ENCODE measurements at places on chromosomes 6 and 20. TPM values are rescaled to one million over a fixed set of nuclear protein-coding genes. Genes with fewer than 3 reads are reported as not detected.

DNA sequence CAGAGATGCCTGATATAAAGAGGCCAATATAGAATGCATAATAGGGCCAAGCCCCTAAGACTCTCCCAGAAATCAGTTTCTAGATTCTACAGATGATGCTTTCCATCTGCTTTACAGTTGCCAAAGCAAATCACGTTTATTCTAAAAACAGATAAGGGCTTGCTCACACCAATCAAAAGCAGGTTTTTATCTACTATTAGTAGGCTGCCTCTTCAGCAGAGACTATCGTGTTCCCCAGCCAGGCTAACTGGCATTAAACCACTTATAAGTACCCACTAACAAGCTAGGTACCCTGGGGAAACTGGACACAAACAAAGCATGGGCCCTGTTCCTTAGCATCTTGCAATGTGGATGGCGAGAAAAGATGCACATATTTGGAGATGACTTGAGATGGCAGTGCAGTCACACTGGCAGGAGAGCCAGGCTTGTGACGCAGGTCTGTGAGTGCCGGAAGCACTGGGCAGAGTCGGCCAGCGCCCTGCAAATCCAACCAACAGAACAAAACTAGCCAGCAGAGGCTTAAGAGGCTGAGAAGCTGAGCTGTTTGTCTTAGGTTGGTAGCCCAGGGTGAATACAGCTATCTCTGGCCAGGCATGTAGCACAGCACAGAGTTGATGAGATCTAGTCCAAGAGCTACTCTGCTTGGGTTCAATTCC, 73.4 kb downstream of the GFOD1 start:
- no peak for DNase-seq
- H3K36me3 ChIP-seq = no peaks in the 10 kb centered on the region
- H3K27me3 ChIP-seq = no peaks in the 10 kb centered on the region
- no peak overlapping the region for H3K27ac ChIP-seq

DNA sequence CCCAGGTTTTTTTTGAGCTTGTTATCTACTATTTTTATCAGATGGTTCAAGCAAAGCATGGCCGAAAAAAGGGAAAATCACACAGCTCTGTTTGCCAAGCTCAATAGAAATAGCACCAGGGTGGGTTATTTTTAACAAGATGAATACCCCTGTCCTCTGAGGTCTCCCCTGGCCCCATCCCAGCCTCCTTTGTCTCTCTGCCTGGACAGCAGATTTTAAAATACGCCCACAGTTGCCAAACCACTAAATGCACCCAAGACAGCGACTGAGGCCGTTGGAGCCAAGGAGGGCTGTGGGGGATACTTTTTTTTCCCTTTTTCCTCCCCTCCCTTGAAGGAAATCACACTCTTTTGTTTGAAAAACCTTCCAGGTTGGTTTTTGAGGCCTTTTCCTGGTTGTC, 106.6 kb downstream of the VEGFA start:
- H3K4me1 ChIP-seq = peaks cover 38% of the 10 kb centered on the region
- H3K27me3 ChIP-seq = no peaks in the 10 kb centered on the region
- H3K27ac ChIP-seq = no peak overlapping the region
- no peak overlapping the region for H3K4me3 ChIP-seq
- DNase-seq = no peak

- no peaks in the 10 kb centered on the region for H3K36me3 ChIP-seq
- H3K4me3 ChIP-seq = no peak overlapping the region
- no peak overlapping the region for H3K27ac ChIP-seq
- H3K27me3 ChIP-seq = peaks cover 38% of the 10 kb centered on the region
- DNase-seq = no peak
These were observed 426.8 kb downstream of the MAFB start for GRCh38 chr20:40262219-40262618.

DNA sequence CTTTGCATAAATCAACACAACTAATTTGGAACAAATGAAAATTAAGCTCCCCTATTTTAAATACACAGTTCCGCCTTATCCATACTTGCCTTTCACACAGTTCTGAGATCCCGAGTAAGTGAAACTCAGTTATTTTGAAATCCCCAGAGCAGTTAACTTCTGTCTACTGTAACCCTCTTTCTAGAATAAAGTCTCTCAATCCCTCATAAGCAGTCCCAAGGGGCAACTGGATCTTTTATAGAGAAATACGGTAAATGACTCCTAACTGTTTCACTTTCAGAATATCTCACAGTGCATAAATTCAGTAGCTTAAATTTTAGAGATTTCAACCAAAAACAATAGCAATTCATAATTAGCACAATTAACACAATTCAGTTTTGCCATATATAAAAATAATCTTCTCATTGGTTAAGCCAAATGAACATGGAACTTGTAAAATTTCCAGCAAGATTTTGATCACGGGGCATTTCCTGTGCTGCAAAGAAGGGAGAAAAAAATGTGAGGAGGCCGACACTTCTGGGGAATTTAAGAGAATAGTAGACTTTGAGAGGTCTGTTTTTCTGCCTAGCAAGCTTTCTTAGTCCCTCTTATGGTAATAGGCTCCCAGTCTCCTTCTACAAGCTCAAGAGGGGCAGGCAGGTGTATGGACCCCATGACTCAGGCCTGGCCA, 78.3 kb downstream of the KIF6 start:
- no peaks in the 10 kb centered on the region for H3K36me3 ChIP-seq
- DNase-seq = no peak
- H3K27ac ChIP-seq = no peak overlapping the region
- H3K27me3 ChIP-seq = no peaks in the 10 kb centered on the region

DNA sequence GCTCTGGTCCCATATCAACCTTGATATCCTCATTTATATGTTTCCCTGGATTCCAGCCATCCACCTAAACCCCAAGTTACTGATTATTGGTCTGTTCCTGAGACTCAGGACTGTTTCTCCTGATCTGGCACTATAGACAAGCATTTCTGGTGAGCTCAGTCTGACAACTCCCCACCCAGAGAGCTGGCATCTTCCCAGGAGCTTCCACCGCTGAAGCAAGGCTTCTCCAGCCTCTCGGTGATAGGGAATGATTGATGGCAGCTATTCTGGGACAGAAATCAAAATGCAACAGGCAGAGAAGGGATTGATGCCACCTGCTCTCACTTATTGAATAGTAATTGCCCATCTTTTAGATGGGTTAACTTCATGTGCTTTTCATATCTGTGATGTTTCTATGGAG, 169.7 kb upstream of the GGTLC1 start:
- H3K27me3 ChIP-seq = no peaks in the 10 kb centered on the region
- no peak overlapping the region for H3K4me3 ChIP-seq
- no peak for DNase-seq
- no peak overlapping the region for H3K27ac ChIP-seq
- no peaks in the 10 kb centered on the region for H3K4me1 ChIP-seq

GRCh38 chr20:23125159-23125558, 39.0 kb upstream of the CD93 start:
- H3K4me1 ChIP-seq = no peaks in the 10 kb centered on the region
- no peaks in the 10 kb centered on the region for H3K27me3 ChIP-seq
- H3K36me3 ChIP-seq = peaks cover 4% of the 10 kb centered on the region

GRCh38 chr6:56838965-56839364, 115.9 kb upstream of the BEND6 start:
- H3K36me3 ChIP-seq = peaks cover 28% of the 10 kb centered on the region
- peaks cover 35% of the 10 kb centered on the region for H3K4me1 ChIP-seq
- peak overlapping the region; percentile 57 for H3K27ac ChIP-seq
- no peaks in the 10 kb centered on the region for H3K27me3 ChIP-seq
- peak overlapping the region; percentile 35 for H3K4me3 ChIP-seq
- DNase-seq = no peak

- no peaks in the 10 kb centered on the region for H3K36me3 ChIP-seq
- H3K27ac ChIP-seq = no peak overlapping the region
- no peaks in the 10 kb centered on the region for H3K27me3 ChIP-seq
- H3K4me3 ChIP-seq = no peak overlapping the region
These were observed 219.3 kb upstream of the HSF2 start for GRCh38 chr6:122180132-122180531.

- no peak for DNase-seq
- no peaks in the 10 kb centered on the region for H3K36me3 ChIP-seq
- H3K4me3 ChIP-seq = no peak overlapping the region
- no peak overlapping the region for H3K27ac ChIP-seq
These were observed 256.3 kb downstream of the OGFRL1 start for GRCh38 chr6:71544906-71545305.

DNA sequence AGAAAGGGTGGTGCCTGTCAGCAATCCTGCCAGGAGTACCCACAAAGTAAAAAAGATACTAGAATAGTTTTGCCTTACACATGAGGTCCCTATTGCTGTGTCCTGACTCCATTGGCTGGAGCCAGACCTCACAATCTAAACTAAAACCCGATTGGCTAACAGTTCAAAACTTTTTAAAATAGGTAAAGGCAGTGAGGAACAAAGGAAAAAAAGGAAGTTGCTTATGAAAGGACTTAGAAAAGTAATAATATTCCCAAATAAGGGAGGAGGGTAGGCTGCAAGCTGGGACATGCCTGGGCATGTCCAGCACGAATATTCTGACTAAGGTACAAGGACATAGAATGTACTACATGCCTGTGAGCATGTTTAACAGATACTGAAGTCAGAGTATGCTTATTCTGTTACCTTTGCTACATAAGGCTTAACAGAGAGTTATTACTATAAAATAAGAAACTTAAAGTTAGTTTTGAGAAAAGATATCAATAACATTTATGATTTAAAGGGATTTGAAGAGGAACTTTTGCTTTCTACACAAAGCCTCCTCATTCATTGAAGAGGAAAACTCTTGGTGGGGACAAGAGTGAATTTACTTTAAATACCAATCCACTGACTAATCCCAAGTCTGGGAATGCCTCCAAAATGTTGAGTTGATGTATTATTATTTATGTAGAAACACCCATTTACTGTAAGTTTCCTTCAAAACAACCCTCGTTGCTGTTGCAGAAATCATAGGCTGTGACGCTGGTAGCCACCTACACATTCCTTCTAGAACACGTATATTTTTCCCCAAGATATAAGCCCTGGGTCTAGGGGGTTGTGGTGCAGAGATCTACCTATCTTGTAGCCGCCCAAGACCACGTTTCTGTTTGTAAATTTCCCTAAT, 8.2 kb upstream of the MTHFD1L start:
- H3K27ac ChIP-seq = peak overlapping the region; percentile 82
- H3K36me3 ChIP-seq = no peaks in the 10 kb centered on the region
- H3K27me3 ChIP-seq = no peaks in the 10 kb centered on the region
- peaks cover 39% of the 10 kb centered on the region for H3K4me1 ChIP-seq
- peak; percentile 29 for DNase-seq
- peak overlapping the region; percentile 36 for H3K4me3 ChIP-seq

- H3K36me3 ChIP-seq = no peaks in the 10 kb centered on the region
- no peaks in the 10 kb centered on the region for H3K27me3 ChIP-seq
These were observed 58.2 kb downstream of the FUT9 start for GRCh38 chr6:96074006-96074405.

- no peaks in the 10 kb centered on the region for H3K4me1 ChIP-seq
- H3K27me3 ChIP-seq = no peaks in the 10 kb centered on the region
- H3K27ac ChIP-seq = no peak overlapping the region
- DNase-seq = no peak
These were observed 39.6 kb downstream of the KIAA0319 start for GRCh38 chr6:24606200-24606930.

GRCh38 chr6:36120539-36120938, 9.8 kb upstream of the MAPK13 start:
- DNase-seq = no peak
- H3K27me3 ChIP-seq = no peaks in the 10 kb centered on the region
- peaks cover 22% of the 10 kb centered on the region for H3K36me3 ChIP-seq
- H3K4me1 ChIP-seq = peaks cover 11% of the 10 kb centered on the region
- H3K4me3 ChIP-seq = no peak overlapping the region
- H3K27ac ChIP-seq = peak overlapping the region; percentile 55

- no peaks in the 10 kb centered on the region for H3K4me1 ChIP-seq
- no peaks in the 10 kb centered on the region for H3K27me3 ChIP-seq
- H3K36me3 ChIP-seq = no peaks in the 10 kb centered on the region
- H3K27ac ChIP-seq = no peak overlapping the region
These were observed 139.4 kb upstream of the TENT5A start for GRCh38 chr6:81891874-81892273.

DNA sequence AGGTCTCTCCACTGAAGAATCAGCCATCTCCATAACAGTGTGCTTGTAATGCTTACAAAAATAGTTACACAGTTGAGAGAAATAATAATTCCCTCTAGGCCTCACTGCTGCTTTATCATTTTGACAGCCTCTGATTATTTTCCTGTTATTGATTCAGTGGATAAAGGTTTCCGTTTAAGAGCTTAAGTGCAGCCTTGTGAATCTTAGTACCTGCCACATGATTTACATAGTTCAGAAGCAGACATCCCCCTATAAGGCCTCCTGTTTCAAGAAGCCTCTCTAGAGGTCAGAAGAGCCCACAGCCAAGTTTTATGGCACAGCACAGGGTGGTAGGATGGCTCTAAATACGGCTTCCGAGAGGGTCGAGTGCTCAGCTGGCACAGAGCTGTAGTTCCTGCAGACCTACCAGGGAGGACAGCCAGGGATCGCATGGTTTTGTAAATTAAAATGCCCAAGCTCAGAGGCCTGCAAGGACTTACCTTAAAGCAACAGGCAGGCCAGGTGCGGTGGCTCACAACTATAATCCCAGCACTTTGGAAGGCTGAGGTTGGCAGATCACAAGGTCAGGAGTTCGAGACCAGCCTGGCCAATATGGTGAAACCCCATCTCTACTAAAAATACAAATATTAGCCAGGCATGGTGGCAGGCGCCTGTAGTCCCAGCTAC, 17.6 kb upstream of the PYGB start:
- H3K36me3 ChIP-seq = peaks cover 36% of the 10 kb centered on the region
- H3K4me3 ChIP-seq = no peak overlapping the region
- no peaks in the 10 kb centered on the region for H3K27me3 ChIP-seq

GRCh38 chr6:43946641-43947363, 176.8 kb downstream of the VEGFA start:
- H3K36me3 ChIP-seq = no peaks in the 10 kb centered on the region
- DNase-seq = no peak
- H3K4me1 ChIP-seq = peaks cover 47% of the 10 kb centered on the region
- no peak overlapping the region for H3K27ac ChIP-seq
- H3K27me3 ChIP-seq = no peaks in the 10 kb centered on the region

DNA sequence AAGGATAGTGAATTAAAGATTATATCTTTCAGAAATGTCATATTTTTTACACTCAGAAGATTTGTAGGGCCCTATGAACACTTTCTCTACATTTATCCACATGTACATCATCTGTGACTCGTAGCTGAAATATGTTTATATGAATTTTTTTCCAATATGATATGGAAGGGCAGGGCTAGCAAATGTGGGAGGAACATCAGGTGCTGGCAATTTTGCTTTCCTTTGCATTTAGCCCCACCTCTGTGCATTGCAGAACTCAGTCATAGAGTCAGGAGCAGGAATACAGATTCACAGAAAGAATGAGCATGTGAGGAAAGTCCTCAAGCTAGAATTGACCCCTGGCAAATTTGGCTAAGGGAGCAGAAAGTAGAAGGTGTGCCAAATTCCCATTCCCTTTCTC, 129.9 kb downstream of the CRYBG1 start:
- no peak overlapping the region for H3K27ac ChIP-seq
- H3K4me3 ChIP-seq = no peak overlapping the region
- H3K27me3 ChIP-seq = no peaks in the 10 kb centered on the region
- no peaks in the 10 kb centered on the region for H3K36me3 ChIP-seq
- peaks cover 10% of the 10 kb centered on the region for H3K4me1 ChIP-seq

- peak overlapping the region; percentile 87 for H3K4me3 ChIP-seq
- DNase-seq = peak; percentile 41
- H3K4me1 ChIP-seq = peaks cover 54% of the 10 kb centered on the region
- H3K27ac ChIP-seq = peak overlapping the region; percentile 85
- H3K36me3 ChIP-seq = peaks cover 86% of the 10 kb centered on the region
These were observed 2.7 kb downstream of the VEGFA start for GRCh38 chr6:43772681-43773049.

The SCAND1 gene
- 88.6 TPM for total RNA-seq

The ACSS1 gene
- total RNA-seq = 3.6 TPM

The HLA-G gene
- total RNA-seq = 0.45 TPM

The DEFB132 gene
- not detected for total RNA-seq

The DEFB118 gene
- total RNA-seq = not detected

The ASIP gene
- total RNA-seq = not detected

The LY6G6F gene
- not detected for total RNA-seq

The PDYN gene
- not detected for total RNA-seq
